ENCODE measurements at places on chromosomes 3 and 15.

GRCh38 chr15:69824075-69824876 is 273.4 kb downstream of the TLE3 start:
- DNase-seq: no peak

- DNase-seq: peak; percentile 39
These were observed 1.3 kb downstream of the MAGI1 start for GRCh38 chr3:66037330-66037985.

DNA sequence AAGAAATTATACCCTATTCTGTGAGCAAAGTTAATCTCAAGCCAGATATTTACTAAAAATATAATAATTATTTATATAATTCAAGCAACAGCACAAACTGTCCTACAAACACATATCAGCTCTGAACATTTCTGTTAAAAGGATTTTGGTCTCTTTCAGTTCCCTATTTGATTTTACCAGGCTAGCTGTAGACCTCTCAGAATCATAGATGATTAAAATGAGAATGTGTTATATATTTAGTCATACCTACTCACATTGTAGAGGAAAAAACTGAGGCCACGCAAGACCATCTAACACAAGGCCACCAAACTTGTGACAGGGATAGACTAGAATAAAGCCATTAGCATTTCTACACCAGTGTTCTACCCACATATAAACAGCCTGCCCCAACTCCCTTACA is 28.5 kb downstream of the ACKR4 start:
- no peak for DNase-seq

GRCh38 chr15:47870956-47871625 is 153.8 kb downstream of the SEMA6D start:
- no peak for DNase-seq

DNA sequence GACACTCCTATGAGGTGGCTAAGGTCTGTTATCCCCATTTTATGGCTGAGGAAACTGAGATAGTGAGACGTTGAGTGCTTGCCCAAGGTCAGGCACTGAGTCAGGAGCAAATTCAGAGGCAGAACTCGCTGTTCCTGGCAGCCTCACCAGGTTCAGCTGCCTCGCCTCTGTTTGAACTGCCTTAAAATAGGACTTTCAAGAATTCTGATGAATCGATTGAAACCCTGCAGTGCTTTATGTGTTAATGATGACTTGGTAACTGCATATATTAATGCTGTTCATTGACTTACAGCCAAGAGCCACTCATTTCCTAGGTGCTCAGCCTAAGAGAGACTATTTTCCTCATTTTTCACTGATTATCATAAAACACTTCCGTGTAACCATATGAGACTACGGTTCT is 79.5 kb upstream of the BHLHE40 start:
- no peak for DNase-seq

DNA sequence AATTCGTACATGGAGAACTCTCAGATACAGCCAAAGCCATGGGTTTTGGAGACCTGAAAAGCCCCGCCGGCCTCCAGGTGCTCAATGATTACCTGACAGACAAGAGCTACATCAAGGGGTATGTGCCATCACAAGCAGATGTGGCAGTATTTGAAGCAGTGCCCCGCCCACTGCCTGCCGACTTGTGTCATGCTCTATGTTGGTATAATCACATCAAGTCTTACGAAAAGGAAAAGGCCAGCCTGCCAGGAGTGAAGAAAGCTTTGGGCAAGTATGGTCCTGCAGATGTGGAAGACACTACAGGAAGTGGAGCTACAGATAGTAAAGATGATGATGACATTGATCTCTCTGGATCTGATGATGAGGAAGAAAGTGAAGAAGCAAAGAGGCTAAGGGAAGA is 23.5 kb downstream of the MYO5A start:
- DNase-seq: no peak

GRCh38 chr3:147890114-147890513 is 480.9 kb downstream of the ZIC1 start:
- DNase-seq: no peak

- DNase-seq: no peak
These were observed 34.3 kb downstream of the STT3B start for GRCh38 chr3:31567036-31567435.

DNA sequence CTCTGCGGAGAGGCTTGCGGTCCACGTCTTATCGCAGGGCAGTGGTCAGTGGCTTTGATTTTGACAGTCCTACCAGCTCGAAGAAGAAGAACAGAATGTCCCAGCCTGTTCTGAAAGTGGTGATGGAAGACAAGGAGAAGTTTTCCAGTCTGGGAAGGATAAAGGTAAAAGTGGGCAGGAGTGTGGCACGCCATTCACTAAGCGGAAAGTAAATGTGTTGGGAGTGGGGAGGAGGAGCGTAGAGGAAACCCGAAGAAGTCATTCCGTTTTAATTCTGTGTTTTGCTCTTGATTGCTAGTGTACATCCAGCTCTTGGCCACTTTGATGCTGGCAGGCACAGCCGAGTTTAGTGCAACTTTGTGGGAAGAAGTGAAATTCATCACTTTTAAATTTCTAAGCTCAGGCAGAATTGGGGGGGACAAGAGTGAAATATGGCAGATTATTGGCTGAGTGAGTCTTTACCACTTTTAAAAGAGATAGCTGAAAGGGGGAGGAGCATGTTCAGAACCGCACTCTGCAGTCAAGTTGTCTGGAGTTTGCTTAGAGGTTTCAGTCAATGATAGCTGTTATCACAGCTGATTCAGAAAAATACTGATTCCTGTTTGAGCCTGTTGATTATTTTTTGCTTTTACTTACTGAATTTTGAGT is 1.8 kb downstream of the ARHGEF26 start:
- no peak for DNase-seq

DNA sequence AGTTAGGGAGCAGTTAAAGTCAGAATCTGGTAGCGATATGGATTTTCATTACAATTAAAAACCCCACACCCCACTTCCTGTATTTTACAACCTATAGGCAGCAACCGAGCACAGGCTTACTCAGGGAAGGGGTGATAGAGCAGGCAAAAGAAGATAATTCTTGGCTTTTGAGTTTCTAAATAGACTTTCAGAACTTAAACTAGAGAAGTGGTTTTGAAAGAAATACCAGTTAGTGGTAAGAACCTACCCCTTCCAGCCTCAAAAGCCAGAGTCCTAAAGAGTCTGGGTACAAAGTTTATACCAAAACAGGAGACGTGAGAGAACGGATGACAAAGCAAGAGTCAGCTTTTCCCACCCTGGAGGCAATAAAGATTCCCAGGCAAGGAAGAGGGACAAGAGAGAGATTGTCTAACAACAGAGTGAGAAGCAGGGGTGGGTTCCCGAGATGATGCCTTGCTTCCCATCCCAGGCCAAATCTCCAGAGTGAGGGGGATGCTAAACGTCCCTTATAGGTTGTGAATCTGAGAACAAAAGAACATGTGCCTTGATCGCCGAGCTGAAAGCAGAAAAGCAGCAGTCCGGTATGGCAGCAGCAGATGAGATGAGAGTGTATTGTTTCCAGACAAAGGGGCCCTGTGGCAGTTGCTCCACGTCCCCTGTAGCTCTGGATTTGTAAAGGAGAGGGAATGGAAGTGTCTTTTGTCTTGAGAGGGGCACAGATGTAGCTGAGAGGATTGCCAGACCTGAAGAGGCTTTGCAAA is 36.8 kb downstream of the KLHL6 start:
- DNase-seq: no peak

- DNase-seq: peak; percentile 55
These were observed 216.9 kb downstream of the IGSF11 start for GRCh38 chr3:118817748-118818165.

DNA sequence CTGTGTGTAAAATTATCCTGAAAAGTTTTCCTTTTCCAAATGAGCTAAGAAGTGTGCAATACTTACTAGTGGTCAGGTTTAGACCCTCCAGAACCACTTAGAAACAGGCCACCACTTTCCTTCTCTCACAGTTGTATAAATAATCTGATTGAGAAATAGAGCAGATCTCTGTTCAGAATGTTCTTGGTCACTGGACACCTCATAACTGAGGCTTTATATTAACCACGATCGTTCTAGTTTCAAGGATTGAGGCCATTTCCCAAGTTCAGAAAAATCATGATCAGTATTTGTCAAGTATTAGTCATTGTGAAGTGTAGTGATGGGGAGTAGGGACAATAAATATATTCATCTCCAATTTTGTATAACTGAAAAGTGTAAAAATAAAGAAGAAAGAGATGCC is 1.0 kb upstream of the MAP3K13 start:
- DNase-seq: no peak

GRCh38 chr3:56788521-56788920 is 13.2 kb downstream of the ARHGEF3 start:
- DNase-seq: no peak

DNA sequence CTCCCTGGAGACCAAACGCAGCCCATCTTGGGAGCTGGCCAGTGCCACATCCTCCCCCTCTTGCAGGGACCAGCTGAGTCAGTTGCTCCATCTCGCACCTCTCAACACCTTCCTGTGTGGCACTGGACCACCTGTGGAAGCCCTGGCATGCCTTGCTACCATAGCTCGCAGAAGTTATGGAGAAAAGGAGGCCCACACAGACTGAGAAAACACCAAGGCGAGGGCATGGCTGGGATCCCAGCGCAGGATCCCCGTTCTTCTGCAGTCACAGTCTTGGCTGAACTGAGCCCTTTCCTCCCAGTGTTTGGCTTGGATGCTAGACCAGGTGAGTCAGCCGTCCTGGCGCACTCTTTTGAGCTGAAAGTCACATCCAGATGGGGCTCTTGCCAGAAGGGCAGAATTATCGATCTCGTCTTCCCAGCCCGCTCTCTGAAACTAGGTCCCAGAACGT is 46.9 kb downstream of the CHRD start:
- DNase-seq: no peak

- DNase-seq: peak; percentile 69
These were observed 9.3 kb downstream of the CCDC33 start for GRCh38 chr15:74245342-74245931.

DNA sequence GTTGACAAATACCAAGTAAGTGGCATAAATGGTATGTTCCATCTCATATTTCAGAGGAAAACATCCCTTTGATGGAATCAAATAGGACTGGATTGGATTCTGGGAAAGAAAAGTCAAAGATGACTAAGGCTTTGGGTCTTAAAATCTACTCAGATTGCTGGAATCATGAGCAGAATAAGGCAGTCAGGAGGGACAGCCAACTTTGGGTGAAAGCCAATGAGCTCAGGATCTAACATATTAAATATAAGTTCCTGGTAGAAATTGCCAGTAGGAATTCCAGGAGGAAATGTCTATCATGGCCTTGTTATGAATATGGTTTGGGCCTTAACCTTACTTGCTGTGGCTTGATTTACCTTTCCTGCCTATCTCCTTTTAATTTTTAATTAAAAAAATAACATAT is 55.3 kb downstream of the ISL2 start:
- DNase-seq: no peak

DNA sequence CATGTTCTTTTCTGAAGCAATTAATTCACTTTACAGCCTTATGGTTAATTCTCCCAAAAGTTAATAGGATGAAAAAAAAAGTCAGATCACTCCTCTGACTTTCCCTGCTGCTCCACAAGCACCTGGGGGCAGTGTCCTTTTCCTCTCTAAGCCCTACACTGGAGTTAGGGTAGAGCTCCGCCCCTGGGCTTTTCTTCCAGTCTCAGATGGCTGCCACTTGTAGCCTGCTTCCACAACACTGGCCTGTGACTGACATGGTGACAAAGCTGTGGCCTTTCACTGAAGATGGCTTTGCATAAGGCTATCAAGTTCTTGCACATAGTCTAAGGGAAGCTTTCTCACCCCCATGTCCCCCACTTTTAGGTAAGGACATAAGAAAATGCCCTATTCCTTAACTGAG is 1.3 kb upstream of the MON1A start:
- DNase-seq: peak; percentile 47

DNA sequence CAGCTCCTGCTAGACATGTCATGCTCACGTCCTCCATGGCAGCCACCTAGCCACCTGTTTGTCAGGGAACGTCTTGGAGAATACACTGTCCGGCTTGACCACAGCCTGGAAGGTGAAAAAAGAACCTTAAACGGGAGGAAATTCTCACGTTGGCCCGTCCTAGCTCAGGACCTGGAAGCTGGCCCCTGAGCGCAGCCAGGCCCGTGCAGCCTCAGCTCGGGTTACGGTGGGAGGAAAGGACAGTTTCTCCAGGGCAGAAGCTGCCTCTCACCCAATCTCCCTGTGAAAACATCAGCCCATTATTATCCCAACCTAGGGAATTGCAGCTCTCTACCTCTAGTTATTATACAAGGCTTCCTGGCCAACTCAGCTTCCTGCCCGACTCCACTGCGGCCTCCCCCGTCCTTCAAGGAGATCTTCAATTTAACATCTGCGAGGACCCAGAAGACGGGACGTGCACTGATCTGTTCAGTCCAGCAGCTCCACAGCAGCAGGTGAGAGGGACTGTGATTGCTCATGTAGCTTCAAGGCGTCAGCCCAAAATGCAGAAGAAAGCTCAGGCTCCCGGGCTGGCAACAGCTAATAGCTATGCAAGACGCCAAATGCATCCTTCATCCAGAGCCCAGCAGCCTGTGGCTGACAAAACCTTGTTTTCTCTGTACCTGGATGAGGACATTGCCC is 84.7 kb downstream of the ADAMTS17 start:
- DNase-seq: no peak

Data from nephron progenitor cell (in vitro differentiated cells).